ENCODE measurements at places on chromosomes 2 and 18.
A peak's percentile ranks its signal among the peaks of the same experiment; 100 is the strongest.

DNA sequence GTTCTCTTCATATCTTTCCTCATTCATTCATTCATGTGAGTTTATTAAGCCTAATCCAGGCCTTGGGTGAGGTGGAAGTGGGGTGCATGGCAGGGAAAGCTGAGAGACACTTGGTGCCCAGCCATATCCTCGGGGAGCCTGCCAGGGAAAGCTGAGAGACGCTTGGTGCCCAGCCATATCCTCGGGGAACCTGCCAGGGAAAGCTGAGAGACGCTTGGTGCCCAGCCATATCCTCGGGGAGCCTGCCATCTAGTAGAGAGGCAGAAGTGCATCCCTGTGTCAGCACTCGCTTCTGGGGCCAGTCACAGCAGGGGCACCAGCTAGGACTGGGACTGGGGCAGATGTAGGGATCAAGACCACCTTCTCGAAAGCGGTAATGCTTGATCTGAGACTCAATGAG lies 39.4 kb downstream of the DDX18 start:
- no peak for DNase-seq

DNA sequence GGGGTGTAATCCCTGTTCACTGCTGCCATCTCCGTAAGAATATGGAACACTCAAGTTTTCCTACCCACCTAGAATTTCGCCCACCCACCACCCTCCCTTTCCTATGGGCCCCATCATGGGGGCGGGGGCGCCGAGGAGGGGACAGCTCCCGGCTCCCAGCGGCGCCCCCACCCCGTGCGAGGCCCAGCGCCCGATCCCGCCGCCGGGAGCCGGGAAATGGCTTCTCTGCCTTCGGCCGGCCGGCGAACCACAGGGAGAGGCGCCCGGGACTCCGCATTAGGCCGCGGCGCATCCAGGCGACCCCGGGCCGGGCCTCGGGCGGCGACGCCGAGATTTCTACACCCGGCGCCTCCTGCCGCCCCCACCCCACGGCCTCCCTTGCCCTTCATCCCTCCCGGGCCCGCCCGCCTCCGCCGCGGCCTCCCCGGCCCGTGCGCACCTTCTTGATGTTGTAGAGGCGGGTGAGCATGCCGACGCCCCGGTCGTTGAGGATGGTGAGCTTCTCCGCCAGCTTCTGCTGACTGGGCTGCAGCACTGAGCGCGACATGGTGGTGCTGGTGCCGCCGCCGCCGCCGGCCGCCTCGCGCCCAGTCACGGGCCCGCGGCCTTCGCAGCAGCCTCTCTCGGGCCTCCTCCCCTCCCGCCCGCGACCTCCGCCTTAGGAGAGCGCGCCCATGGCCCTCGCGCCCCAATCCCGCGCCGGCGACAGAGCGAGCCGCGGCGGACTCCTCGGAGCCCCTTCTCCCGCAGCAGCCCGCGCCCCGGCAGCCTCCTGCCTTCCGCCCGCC lies 510 bp downstream of the NCKAP1 start:
- DNase-seq: no peak

GRCh38 chr18:10184776-10185175 lies 269.7 kb upstream of the APCDD1 start:
- DNase-seq: no peak

DNA sequence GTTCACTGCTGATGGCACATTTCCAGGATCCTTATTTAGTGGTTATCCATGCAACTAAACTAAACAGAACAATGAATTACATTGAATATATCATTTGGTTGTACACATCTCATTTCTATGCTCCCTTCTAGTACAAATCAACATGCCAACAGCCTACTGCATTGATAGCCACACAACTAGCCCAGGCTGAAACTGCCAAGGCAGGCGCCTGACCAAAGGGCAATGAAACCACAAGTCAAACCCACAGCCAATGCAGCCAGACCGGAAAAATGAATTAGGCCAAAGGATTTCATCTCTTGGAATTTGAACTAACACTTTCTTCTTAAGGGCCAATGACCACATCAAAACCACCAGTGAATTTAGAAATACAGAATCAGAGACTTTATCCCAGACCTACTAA lies 196.4 kb downstream of the NOL4 start:
- DNase-seq: no peak

GRCh38 chr2:55045780-55046179 lies 4.5 kb downstream of the RTN4 start:
- DNase-seq: no peak

DNA sequence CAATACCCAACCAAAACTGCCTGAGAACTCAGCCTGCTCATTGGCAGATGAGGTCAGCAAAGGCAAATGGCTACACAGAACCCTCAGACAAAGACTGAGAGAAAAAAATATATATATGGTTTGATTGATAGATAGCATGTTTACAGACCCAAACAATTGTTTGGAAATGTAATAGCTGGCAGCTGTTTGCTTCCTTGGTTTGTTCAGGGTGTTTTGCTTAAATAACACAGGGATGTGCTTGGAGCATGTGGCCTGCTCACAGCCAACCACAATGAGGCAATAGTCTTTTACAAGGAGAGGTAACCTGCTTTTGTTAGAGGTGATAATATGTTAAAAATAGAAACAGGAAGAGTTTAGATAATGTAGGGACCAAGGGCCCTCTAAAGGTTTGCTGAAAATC lies 84.5 kb downstream of the PDK1 start:
- DNase-seq: no peak

DNA sequence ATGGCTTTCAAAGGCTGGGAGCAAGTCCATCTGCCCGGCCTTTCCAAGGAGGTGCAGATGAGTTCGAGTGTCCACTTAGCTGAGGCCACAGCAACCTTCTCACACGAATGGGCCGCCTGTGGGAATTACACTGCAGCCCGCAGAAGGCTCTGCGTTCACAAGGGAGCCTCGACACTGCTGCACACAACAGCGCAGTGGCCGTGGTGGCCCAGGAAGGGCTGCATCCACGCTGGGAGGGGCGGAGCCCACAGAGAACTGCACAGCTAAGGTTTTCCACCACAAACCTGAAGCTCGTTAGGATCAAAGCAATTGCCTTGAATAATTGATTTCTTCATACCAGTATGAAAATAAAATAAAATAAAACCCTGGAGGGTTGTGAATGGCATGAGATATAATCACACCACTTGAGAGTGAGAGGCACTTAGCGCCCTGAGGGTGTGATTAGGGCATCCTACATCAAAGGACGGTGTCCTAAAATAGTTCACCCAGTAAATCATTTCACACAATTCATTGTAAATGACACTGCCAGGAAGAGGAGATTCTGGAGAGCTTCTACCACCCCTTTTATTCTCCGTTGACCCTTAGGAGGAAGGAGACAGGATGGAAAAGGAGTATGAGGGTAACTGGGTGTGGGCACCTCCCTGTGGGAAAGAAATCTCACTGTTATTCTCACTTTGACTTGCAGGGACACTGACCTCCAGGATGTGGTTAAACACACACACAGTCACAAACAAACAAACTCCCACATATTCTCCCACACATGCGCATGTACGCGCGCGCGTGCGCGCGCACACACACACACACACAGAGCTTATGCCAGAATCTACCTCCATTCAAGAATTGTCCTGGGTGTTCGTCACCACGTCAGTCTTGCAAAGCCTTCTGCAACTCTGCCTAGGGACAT lies 256.6 kb upstream of the ID2 start:
- no peak for DNase-seq

DNA sequence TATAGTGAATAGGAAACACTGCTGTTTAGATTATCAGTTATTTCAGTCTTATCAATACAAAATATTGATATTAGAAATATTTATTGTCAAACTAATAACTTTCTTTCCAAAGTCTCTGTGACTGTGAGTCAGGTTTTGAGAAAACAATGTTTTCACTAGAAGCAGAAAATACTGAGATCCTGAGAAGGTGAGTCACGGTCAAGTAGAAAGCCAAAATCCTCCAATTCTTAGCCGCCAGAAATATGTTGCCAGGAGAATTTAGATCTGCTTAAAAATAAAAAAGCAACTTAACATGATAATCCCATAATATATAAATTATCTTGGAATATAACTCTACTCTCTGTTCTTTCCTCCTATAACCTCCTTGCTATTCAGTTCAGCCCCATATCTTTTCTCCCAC lies 181.9 kb upstream of the NRXN1 start:
- DNase-seq: no peak

- DNase-seq: no peak
These were observed 16.2 kb upstream of the GLS start for GRCh38 chr2:190864375-190864774.

DNA sequence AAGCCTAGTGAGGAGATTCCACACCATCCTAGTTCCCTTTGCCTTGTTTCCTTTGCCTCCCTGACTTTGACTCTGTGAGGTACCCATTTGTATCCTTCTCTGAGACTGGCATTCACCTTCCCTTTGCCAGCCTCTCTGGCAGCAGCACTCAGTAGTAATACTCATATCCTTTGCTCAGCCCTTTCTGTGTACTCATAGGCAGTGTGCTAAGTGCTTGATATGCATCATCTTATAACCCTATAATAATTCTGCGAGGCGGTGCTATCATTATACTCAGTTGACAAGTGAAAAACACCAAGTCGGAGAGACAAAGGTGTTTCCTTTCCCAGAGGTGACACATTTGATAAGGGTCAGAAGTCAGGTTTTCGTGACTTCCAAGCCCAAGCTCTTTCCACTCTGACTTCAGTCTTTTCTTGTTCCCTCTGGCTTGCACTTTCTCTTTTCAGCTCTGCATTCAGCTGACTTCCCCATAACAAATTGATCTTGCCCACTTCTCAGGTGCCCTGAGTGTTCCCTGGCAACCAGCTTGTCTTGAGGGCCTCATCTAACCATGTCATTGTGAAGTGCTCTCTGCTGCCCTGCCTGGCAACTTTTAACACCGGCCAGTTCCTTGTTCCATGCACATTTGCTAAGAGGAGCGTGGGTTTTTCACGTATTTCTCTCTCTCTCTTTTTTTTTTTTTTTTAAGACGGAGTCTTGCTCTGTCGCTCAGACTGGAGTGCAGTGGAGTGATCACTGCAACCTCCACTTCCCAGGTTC lies 94.5 kb upstream of the UPP2 start:
- no peak for DNase-seq

DNA sequence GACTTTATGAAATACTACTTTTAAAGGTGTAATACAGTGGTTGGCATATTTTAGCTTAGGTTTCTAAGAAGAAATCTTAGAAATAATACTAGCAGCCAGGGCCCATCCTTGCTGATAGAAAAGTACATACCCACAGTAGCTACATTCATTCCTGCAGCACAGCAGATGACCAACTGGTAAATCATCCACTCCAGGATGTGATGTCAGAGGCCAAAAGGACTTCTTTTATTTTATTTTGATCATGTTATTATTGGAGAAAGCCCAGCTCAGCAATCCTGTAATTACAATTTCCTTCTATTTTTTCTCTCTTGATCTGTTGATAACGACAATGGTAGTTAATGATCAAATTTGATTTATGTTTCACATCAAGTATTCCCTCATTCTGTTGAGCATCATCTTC lies 18.0 kb upstream of the TTN start:
- DNase-seq: no peak

- peak; percentile 6 for DNase-seq
These were observed 343.6 kb upstream of the SYT4 start for GRCh38 chr18:43620936-43621335.

DNA sequence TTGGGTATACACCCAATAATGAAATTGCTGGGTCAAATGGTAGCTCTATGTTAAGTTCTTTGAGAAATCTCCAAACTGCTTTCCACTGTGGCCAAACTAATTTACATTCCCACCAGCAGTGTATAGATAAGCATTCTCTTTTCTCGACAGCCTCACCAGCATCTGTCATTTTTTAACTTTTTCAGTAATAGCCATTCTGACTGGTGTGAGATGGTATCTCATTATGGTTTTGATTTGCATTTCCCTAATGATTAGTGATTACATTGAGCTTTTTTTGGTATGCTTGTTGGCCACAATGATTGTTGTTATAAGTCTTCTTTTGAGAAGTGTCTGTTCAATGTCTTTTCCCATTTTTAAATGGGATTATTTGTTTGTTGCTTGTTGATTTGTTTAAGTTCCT lies 50.4 kb upstream of the EPAS1 start:
- no peak for DNase-seq

DNA sequence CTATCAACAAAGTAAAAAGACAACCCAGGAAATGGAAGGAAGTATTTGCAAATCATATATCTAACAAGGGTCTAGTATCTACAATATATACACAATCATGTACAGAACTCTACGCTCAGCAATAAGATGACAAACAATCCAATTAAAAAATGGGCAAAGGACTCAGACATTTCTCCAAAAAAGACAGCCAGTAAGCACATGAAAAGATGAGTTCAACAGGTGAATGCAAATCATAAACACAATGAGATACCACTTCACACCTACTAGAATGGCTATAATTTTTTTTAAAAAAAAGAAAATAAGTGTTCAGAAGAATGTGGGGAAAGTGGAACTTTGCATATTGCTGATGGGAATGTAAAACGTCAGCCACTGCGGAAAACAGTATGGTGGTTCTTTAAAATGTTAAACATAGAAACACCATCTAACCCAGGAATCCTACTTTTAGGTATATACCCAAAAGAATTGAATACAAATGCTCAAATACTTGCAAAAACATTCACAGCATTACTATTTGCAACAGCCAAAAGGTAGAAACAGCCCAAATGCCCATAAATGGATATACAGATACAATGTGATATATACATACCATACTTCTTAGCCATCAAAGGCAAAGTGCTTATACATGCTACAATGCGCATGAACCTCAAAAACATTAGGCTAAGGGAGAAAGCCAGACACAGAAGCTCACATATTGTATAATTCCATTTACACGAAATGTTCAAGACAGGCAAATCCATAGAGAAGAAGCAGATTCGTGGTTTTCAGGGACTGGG lies 121.2 kb downstream of the CABYR start:
- DNase-seq: no peak

- DNase-seq: no peak
These were observed 13.2 kb downstream of the ADRA2B start for GRCh38 chr2:96103187-96103601.

DNA sequence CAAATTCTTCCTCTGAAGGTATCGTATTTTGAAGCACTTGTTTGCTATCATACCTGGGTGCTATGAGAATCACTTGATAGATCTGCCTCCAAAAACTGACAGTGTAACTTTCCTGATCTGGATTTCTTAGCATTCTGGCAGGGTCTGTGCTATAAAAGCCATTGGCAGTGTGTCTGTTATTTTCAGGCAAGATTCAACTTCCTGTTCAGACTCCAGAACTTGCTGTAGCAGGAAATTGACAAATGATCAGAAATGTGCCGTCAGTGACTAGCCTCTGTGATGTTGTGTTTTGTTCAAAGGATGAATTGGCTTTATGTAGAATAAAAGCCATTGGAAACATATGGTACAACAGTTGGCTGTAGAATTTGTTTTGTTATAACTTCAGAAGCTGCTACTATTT lies 273.3 kb downstream of the PTPRM start:
- DNase-seq: no peak

DNA sequence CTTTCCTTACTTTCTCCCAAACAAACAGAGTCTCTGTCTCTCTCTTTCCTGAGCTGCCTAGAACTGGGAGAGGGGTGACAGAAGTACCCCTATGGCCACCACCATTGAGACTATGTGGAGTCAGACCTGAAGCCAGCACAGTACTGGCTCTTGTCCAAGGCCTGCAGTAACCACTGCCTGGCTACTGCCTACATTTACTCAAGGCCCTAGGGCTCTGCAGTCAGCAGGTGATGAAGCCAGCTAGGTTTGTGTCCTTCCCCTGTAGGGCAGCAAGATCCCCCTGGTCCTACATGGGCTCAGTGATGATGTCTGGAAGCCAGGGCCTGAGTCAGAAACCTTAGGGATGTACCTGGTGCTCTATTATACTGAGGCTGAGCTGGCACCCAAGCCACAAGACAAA lies 12.2 kb downstream of the MYO3B start:
- DNase-seq: no peak
